ENCODE measurements at places on chromosomes 4 and X. TPM values are rescaled to one million over a fixed set of nuclear protein-coding genes. Genes with fewer than 3 reads are reported as not detected.

- H3K27ac ChIP-seq = no peak overlapping the region
- no peaks in the 10 kb centered on the region for H3K4me1 ChIP-seq
Measured at GRCh38 chrX:135892781-135893180, 463 bp downstream of the CT45A10 start.

GRCh38 chr4:56085275-56085674 is 136.5 kb downstream of the CEP135 start:
- no peaks in the 10 kb centered on the region for H3K4me1 ChIP-seq
- H3K4me3 ChIP-seq = no peak overlapping the region
- H3K36me3 ChIP-seq = no peaks in the 10 kb centered on the region
- H3K27ac ChIP-seq = no peak overlapping the region
- DNase-seq = no peak
- H3K27me3 ChIP-seq = no peaks in the 10 kb centered on the region

The PAGE2 gene
- total RNA-seq = not detected

The XPNPEP2 gene
- 2.6 TPM for total RNA-seq

DNA sequence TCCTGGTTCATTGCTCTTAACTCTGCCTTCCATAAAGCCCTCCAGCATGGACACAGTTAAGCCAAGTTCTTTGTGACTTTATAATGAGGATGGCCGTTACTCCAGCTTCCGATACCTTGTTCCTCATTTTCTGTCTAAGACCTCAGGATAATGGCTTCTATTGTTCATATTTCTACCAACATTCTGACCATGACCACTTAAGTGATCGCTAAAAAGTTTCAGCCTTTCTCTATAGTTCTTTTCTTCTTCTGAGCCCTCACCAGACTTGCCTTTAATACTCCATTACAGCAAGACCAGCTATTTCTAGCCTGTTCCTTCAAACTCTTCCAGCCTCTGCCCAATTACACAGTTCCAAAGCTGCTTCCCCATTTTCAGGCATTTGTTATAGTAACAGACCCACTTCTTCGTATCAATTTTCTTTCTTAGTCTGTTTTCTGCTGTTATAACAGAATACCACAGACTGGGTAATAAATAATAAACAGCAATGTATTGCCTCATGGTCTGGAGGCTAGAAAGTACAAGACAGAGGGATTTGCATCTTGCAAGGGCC is 12.3 kb downstream of the RNF175 start:
- H3K4me3 ChIP-seq = no peak overlapping the region
- DNase-seq = no peak
- H3K36me3 ChIP-seq = no peaks in the 10 kb centered on the region
- no peaks in the 10 kb centered on the region for H3K4me1 ChIP-seq

The TMPRSS11A gene
- total RNA-seq = not detected

DNA sequence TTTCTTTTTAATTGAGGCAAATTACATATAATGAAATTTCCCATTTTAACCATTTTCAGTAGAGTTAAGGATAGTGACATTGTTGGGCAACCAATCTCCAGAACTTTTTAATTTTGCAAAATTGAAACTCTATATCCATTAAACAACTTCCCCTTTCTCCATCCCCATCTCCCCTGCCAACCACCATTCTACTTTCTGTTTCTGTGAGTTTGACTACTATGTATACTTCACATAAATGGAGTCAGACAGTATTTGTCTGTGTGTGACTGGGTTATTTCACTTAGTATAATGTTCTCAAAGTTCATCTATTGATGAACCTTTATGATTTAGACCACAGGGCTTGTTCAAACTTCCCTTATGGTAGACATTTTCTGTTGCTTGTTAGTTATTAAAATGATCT is 364.5 kb upstream of the MAD2L1 start:
- H3K27ac ChIP-seq = no peak overlapping the region
- no peak overlapping the region for H3K4me3 ChIP-seq
- H3K4me1 ChIP-seq = no peaks in the 10 kb centered on the region
- H3K27me3 ChIP-seq = no peaks in the 10 kb centered on the region
- no peaks in the 10 kb centered on the region for H3K36me3 ChIP-seq
- no peak for DNase-seq

GRCh38 chr4:20809812-20810211 is 109.6 kb downstream of the PACRGL start:
- no peak overlapping the region for H3K27ac ChIP-seq
- no peaks in the 10 kb centered on the region for H3K27me3 ChIP-seq
- no peaks in the 10 kb centered on the region for H3K4me1 ChIP-seq
- no peaks in the 10 kb centered on the region for H3K36me3 ChIP-seq
- no peak overlapping the region for H3K4me3 ChIP-seq
- DNase-seq = no peak

The DACH2 gene
- not detected for total RNA-seq

The CXCL10 gene
- 0.72 TPM for total RNA-seq

The ERVMER34-1 gene
- total RNA-seq = 0.77 TPM

- no peaks in the 10 kb centered on the region for H3K36me3 ChIP-seq
- H3K4me1 ChIP-seq = no peaks in the 10 kb centered on the region
- no peak overlapping the region for H3K27ac ChIP-seq
- DNase-seq = no peak
- H3K27me3 ChIP-seq = no peaks in the 10 kb centered on the region
Measured at GRCh38 chr4:11469650-11470437, 41.1 kb upstream of the HS3ST1 start.

The MAGED1 gene
- total RNA-seq = 68.2 TPM

DNA sequence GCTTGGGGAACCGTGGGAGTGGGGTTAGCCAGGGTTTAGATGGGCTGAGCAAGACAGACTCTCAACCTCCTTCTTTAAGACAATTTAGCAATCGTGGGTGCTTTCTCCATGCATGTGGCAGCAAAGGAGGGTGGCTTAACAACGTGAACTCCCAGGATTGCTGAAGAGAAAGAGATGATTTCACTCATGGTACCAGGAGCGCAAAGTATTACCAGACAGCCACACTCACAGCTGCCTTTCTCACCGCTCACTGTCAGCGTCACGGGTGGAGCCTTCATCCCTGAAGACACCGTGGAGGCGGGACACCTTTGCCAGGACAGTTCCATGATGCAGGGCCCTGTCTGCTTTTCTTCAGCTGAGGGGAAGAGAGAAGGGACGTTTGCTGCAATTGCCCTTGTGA is 212.5 kb upstream of the PSAPL1 start:
- DNase-seq = no peak
- H3K27ac ChIP-seq = no peak overlapping the region
- H3K4me3 ChIP-seq = no peak overlapping the region
- H3K4me1 ChIP-seq = no peaks in the 10 kb centered on the region
- H3K27me3 ChIP-seq = no peaks in the 10 kb centered on the region

- no peaks in the 10 kb centered on the region for H3K27me3 ChIP-seq
- no peaks in the 10 kb centered on the region for H3K36me3 ChIP-seq
- no peak for DNase-seq
- no peaks in the 10 kb centered on the region for H3K4me1 ChIP-seq
- H3K4me3 ChIP-seq = no peak overlapping the region
- no peak overlapping the region for H3K27ac ChIP-seq
Measured at GRCh38 chr4:26404743-26405206, 84.0 kb downstream of the RBPJ start.

The PAGE2B gene
- total RNA-seq = not detected

DNA sequence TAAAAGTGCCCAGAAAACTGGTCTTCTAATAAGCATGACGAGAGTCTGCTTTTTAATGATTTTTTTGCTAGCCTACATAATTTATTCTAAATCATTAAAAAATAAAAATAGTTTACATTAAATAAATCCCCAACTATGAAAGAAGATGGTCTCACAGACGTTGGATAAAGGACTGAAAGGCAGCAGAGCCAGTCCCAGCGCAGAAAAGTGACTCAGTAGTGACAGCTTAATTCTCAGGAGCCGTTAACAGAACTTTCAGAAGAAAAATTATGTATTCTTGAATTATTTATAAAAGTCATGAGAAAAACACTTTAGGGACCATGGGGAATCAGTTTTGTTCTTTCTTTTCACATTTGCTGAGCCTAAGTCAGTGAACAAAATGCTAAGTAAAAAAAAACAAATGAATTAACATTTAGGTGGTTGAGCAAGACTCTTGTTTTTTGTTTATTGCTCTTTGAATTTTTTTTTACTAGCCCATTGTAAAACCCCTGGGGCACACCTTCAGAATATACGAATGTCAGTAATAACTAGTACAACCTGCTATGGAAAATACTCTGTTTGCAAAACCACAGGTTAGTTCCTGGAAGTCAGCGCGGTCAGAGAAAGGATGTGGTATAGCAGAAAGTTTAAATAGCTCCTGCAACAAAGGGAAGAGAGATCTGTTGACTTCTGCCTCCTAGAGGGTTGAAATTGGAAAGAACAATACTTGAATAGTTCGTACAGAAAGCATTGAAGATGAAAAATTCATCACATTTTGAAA is 50.4 kb upstream of the CCDC160 start:
- H3K36me3 ChIP-seq = no peaks in the 10 kb centered on the region
- DNase-seq = no peak
- no peaks in the 10 kb centered on the region for H3K27me3 ChIP-seq
- H3K27ac ChIP-seq = no peak overlapping the region

GRCh38 chr4:40150932-40151331 is 45.9 kb upstream of the RHOH start:
- H3K27ac ChIP-seq = no peak overlapping the region
- no peak for DNase-seq
- H3K4me1 ChIP-seq = no peaks in the 10 kb centered on the region
- H3K4me3 ChIP-seq = no peak overlapping the region

GRCh38 chrX:149647505-149647904 is 15.9 kb upstream of the TMEM185A start:
- no peaks in the 10 kb centered on the region for H3K4me1 ChIP-seq
- DNase-seq = no peak
- no peak overlapping the region for H3K27ac ChIP-seq
- H3K36me3 ChIP-seq = no peaks in the 10 kb centered on the region
- H3K27me3 ChIP-seq = no peaks in the 10 kb centered on the region
- no peak overlapping the region for H3K4me3 ChIP-seq

DNA sequence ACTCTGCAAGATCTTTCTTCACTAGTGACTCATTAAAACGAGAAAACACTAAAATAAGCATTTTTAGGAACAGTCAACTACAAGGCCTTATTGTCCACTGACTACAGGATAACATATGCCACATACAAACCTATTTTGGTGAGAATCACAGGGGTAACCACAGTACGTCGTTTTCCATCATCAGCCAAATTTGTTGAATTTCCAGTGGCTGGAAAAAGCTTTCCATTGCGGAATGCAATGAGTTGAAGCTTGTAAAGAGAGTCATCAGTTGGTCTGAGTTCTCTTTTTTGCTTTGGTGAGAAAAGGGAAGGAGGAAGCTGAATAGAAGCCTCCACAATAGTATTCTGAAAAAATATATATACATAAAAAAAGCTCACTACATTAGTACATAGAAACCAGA is 102.4 kb downstream of the ADGRA3 start:
- H3K27ac ChIP-seq = no peak overlapping the region
- no peak overlapping the region for H3K4me3 ChIP-seq
- no peaks in the 10 kb centered on the region for H3K36me3 ChIP-seq
- no peak for DNase-seq
- H3K27me3 ChIP-seq = no peaks in the 10 kb centered on the region
- no peaks in the 10 kb centered on the region for H3K4me1 ChIP-seq

DNA sequence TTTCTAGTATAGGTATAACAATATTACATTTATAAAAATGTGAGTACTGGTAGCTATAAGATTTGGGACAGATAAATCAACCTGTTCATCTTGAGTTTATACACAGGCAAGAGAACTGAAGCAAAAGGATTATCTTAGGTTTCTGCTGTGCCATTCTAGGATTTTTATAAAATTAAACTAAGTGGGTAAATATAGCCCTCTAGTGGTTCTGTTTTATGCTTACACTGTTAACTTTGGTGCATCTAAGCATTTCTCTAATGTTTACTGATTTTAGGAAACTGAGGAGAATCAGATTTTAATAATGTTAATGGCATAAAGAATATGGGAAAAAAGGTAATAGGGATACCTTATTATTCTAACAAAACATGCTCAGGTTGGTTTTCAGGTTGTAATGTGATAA is 1.1 kb upstream of the RRH start:
- peaks cover 5% of the 10 kb centered on the region for H3K36me3 ChIP-seq
- no peaks in the 10 kb centered on the region for H3K27me3 ChIP-seq
- H3K4me1 ChIP-seq = no peaks in the 10 kb centered on the region
- no peak overlapping the region for H3K4me3 ChIP-seq
- no peak overlapping the region for H3K27ac ChIP-seq

DNA sequence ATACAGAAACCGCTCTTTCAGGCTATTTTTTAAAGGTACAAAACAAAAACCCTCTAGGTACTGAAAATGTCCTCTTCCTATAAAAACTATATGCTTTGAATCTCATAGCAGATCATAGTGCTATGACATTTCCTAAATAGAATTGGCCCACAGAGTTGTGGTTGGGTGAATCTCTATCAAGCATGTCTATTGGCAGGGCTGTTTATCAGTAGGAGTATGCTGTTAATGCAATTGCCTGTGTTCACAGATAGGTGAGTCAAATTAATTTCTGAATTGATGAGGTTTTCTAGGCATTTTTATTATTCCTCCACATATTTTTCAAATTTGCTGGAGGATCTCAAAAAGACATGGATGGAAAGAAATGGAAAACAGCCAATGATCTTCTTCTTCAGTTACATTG is 73.9 kb downstream of the QRFPR start:
- no peaks in the 10 kb centered on the region for H3K36me3 ChIP-seq
- H3K27me3 ChIP-seq = no peaks in the 10 kb centered on the region
- no peaks in the 10 kb centered on the region for H3K4me1 ChIP-seq
- no peak overlapping the region for H3K27ac ChIP-seq
- H3K4me3 ChIP-seq = no peak overlapping the region

The CITED1 gene
- not detected for total RNA-seq

The MED12 gene
- total RNA-seq = 35.1 TPM

DNA sequence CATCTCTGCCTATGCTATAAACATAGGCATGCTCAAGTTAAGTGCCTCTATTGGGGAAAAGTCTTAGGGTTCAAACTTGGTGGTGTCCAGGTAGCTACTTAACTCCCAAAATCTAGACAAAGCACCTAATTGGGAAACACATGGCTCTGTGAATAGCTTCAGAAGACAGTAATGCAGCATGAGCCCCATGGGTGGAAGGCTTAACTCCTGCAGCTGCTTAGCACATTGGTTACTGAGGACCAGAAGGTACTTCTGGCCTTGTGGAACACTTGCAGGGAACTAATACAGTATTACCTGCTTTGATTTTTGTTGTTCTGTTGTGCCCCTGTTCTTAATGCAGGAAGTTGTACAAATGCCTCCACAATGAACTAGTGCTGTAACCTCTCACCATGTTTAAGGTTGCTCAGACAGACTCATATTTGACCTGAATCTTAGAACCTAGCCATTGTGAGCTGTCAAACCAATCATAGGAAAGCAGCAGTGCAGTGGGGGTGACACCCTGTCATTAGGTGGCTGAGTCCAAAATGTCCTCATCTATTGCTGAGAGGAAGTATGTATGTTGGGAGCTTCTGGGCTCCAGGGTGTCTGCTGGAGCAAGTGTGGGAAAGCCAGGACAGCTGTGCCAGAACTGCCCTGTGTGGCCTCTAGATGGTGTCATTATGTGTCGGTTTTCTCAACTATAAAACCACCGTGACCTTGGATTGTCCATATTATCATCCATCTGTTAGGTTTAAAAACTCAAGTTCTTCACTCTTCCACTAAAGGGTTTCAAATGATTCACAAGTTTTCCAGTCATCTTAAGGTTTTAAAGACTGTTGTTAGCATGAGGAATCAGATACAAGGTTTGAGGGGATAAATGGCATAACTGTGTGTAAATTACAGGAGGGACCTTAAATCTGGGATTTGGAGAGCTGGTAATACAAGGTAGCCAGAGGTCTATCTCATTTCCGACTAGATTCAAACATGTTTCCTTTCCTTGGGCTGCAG is 69.9 kb upstream of the WDR1 start:
- H3K27me3 ChIP-seq = no peaks in the 10 kb centered on the region
- H3K4me1 ChIP-seq = no peaks in the 10 kb centered on the region
- H3K36me3 ChIP-seq = no peaks in the 10 kb centered on the region
- no peak overlapping the region for H3K4me3 ChIP-seq
- no peak for DNase-seq
- no peak overlapping the region for H3K27ac ChIP-seq

Measured in colonic mucosa (tissue), 4 donors.